Activated T-helper 1 cell treated with anti-CD3 and anti-CD28 coated beads, Interleukin-12 subunit alpha, Interleukin-12 subunit beta, Interleukin-2, Interleukin-4 antibody, amounts not matched to agents 30 ng/mL and 10 ng/mL and 1 ng/mL, durations not matched to agents 14 hours and 24 hours and 36 hours (primary cell): ENCODE measurements at places on chromosomes 6 and 20. TPM values are rescaled to one million over a fixed set of nuclear protein-coding genes. Genes with fewer than 3 reads are reported as not detected.
A peak's percentile ranks its signal among the peaks of the same experiment; 100 is the strongest.

DNA sequence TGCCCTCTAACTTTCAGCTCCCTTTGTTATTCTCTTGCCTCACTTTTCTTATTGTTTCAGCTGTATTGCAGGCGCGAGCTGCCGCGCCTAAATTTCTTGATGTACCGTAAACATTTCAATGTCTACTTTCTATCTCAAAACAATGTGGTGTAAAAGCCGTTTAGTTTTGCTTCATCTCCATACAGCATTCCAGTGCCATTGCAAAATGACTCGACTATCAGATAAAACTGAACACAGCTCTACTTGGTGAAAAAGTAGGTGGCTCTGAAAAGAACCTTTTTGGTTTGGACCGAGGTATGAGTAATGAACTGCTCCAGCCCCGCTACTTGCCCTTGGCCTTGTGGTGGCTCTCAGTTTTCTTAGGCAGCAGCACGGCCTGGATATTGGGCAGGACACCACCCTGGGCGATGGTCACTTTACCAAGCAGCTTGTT lies 74.6 kb downstream of the OR2B2 start:
- no peak overlapping the region for H3K4me3 ChIP-seq
- H3K36me3 ChIP-seq = peaks cover 2% of the 10 kb centered on the region
- H3K4me1 ChIP-seq = peaks cover 25% of the 10 kb centered on the region
- no peak overlapping the region for H3K27ac ChIP-seq

DNA sequence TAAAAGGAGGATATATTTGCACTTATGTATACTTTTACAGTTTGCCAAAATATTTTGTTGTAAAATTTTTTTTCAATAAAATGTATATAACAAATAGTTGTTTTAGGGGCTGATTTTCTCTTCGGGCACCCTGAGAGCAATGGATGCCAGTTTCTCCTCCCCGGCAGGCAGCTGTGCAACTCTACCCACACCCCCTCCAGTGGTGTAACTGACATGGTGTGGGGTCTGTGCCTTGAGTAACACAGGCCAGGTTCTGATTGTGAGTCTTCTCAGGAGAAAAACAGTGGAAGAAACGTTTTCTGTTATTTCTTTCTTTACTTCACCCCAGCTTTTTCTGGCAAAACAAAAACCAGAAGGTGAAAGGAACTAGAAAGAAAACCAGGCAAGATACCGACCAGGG lies 6.1 kb downstream of the FOXF2 start:
- H3K36me3 ChIP-seq = peaks cover 4% of the 10 kb centered on the region
- DNase-seq = no peak
- no peak overlapping the region for H3K27ac ChIP-seq
- peaks cover 68% of the 10 kb centered on the region for H3K27me3 ChIP-seq
- no peak overlapping the region for H3K4me3 ChIP-seq

GRCh38 chr20:54397292-54398140 lies 77.9 kb upstream of the DOK5 start:
- H3K27ac ChIP-seq = no peak overlapping the region
- no peak overlapping the region for H3K4me3 ChIP-seq
- no peaks in the 10 kb centered on the region for H3K27me3 ChIP-seq
- H3K36me3 ChIP-seq = no peaks in the 10 kb centered on the region

DNA sequence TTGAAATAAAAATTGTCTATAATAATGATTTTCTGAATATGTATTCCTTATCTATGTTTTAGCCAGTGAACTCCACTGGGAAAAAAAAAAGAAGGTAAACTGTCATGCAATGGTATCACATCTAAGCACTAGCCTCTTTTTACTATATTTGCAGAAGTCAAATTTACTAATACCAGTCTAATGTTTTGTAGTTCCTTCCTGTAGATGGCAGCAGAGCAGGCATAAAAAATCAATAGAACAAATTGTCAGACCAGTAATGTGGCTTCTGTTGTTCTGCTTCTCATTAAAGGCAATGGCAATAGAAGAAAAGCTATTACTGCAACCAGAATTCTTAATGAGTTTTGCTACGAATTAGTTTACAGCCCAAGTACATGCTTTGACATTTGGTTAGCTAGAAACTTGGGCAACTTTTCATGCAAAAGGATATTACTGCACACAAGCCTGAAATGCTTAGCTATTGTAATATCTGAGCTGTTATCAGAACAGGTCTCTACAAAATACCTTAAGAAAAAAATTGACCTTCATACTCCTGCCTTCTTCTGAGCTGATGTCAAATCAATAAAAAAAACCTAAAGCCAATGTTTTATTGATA lies 476.9 kb downstream of the KHDRBS2 start:
- H3K27ac ChIP-seq = no peak overlapping the region
- no peaks in the 10 kb centered on the region for H3K36me3 ChIP-seq
- no peaks in the 10 kb centered on the region for H3K27me3 ChIP-seq
- DNase-seq = no peak
- H3K4me1 ChIP-seq = no peaks in the 10 kb centered on the region

The PRSS16 gene
- total RNA-seq = 0.13 and 0.98 TPM in 2 replicates

DNA sequence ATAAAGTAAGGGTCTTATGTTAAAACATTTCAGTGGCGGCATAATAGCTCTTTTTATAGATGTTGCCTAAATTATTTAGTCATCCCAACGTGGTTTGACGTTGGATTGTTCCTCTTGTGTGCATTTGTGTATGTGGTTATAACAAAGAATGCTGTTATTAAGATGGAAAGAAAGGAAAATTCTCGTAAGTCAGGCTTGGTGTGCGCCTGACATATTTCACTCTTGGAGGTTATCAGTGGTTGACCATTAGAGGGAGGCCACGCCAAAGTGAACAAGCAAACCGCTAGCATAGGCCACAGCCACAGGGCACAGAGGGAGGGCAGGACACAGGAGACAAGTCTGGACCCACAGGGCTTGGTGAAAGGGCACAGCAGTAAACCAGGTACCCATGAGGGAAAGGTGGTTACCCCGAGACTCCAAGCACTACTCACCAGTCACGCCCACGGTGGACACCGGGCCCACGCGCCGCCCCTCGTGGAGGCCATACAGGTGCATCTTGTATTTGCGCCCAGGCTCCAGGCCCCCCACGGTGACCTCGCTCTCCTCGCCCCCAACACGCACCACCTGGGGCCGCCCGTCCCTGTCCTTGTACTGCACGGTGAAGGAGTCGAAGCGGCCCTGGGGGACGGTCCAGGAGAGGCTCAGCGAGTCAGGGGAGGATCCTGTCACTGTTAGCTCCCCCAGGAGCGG lies 22.9 kb downstream of the CYP21A2 start:
- H3K4me1 ChIP-seq = no peaks in the 10 kb centered on the region
- DNase-seq = no peak
- no peaks in the 10 kb centered on the region for H3K36me3 ChIP-seq
- H3K27me3 ChIP-seq = no peaks in the 10 kb centered on the region
- no peak overlapping the region for H3K4me3 ChIP-seq

The SMIM28 gene
- not detected in 2 replicates for total RNA-seq

DNA sequence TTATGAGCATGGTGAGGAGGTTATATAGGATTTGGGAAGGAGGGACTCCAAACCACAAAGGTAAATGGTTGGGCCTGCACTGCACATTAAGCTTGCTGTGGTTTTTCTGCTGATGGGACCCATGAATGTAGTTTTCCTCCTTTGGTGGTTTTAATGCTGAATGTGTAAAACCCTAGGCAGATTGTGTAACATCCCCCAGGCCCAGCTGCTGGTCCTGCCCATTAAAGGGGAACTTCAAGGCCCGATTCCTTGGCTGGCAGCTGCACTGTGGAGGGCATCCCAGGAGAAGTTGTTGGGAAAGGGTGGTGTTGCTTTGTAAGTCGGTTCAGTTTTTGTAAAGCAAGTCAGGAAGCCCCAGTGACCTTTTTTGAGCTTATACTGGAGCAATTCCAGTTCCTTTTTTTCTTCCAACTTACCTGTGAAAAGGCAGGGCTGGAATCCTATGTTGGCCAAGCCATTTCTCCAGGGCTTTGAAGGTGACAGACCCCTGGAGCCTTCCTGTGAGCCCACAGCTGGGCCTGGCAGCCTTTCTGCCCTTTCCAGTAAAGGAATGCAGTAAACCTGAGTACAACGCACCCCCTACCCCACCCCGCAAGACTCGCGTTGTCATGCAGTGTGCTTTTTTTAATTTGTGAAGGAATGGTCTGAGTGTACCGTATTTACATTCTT lies 43.1 kb upstream of the NAA20 start:
- peaks cover 13% of the 10 kb centered on the region for H3K27me3 ChIP-seq
- no peak overlapping the region for H3K27ac ChIP-seq
- H3K4me1 ChIP-seq = no peaks in the 10 kb centered on the region
- DNase-seq = no peak
- no peaks in the 10 kb centered on the region for H3K36me3 ChIP-seq

- no peak for DNase-seq
- H3K27ac ChIP-seq = no peak overlapping the region
- peaks cover 3% of the 10 kb centered on the region for H3K36me3 ChIP-seq
- peaks cover 2% of the 10 kb centered on the region for H3K27me3 ChIP-seq
Observed at GRCh38 chr6:136889271-136890193, 32.6 kb upstream of the SLC35D3 start.

DNA sequence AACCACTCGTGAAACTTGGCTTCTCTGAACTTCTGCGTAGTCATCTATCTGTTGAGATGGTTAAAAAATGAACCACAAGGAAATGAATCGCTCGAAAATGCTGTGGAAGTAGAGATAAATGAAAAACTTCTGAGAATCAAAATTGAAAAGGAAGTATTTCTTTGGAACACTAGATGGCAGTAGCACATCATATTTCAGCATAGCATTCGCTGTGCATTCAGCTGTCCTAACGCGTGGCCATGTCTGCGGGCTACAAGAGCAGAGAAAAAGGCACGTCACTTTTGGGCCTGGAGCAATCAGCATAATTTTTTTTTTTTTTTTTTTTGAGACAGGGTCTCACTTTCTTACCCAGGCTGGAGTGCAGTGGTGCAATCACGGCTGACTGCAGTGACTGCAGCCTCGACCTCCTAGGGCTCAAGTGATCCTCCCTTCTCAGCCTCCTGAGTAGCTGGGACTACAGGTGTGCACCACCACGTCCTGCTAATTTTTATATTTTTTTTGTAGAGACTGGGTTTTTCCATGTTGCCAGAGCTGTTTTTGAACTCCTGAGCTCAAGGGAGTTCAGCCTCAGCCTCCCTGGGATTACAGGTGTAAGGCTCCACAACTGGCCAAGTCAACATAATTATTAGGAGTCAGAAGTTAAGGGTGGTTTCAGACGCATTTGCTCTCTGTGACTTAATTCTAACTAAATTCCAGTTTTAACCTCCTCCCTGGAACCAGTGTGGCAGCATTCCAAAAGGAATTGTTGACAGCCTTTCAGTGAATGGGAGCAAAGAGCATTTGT lies 8.8 kb upstream of the PERP start:
- H3K4me3 ChIP-seq = no peak overlapping the region
- DNase-seq = peak; percentile 11
- peaks cover 45% of the 10 kb centered on the region for H3K27me3 ChIP-seq

DNA sequence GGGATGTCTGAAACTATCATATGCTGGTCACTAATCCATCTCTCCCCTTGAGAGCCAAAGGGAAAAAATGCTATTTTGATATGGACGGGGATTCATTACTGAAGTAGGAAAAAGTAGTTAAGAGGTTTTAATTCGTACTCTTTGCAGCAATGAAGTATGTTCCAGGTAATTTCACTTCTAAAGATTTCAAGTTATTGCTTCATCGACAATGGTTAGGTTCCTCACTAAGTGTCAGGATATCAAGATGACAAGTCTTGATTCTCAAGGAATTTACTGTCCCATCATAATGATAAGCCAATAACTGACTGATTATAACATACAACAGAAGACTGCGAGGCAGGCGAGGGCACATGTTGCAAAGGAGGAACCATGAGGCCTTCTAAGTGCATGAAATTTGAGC lies 57.0 kb downstream of the GMDS start:
- H3K4me3 ChIP-seq = no peak overlapping the region
- peaks cover 20% of the 10 kb centered on the region for H3K4me1 ChIP-seq
- peaks cover 6% of the 10 kb centered on the region for H3K27me3 ChIP-seq
- DNase-seq = no peak

DNA sequence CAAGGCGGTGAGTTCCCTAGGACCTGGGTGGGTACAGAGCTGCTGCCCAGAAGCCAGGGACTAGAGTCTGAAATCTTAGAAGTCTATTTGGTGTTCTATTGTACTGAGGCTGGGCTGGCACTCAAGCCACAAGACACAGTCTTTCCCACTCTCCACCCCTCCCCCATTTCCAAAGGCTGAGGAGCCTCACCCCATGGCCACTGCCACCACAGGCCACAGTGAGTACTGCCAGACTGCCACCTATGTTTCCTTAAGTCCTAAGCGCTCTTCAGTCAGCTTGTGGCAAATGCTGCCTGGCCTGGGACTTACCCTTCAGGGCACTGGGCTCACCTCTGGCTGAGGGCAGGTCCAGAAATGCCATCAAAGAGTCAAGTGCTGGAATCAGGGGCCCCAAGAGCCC lies 469.3 kb downstream of the HAO1 start:
- H3K36me3 ChIP-seq = no peaks in the 10 kb centered on the region
- DNase-seq = no peak
- no peaks in the 10 kb centered on the region for H3K4me1 ChIP-seq
- H3K27ac ChIP-seq = no peak overlapping the region

The WFDC2 gene
- total RNA-seq = not detected in 2 replicates

The VSTM2L gene
- total RNA-seq = 0.29 TPM in 1 of 2 replicates, not detected in the other

DNA sequence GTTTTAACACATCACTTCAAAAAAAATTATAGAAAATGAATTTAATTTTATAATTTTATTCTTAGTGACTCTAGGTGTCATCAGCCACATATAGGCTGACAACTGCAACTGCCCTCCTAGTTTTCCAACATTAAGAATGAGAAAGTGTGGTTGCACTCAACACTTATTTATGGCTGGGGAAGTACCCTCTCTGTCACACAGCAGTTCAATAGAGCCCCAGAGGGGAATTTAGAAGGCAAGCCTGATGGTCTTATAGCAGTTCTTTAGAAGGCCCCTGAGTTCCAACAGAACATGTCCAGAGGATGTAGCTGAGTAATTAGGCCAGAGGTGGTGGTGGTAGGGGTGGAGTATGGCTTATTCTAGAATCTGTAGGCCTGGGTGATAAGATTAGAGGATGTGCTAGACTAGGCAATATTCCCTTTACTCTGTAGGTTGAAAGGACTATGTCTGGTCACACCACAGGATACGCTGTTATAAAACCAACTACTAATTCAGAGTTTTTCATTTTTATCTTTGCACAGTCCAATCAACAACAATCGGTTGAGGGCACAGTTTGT lies 226.5 kb upstream of the CITED2 start:
- peak overlapping the region; percentile 10 for H3K27ac ChIP-seq
- H3K27me3 ChIP-seq = no peaks in the 10 kb centered on the region
- H3K36me3 ChIP-seq = peaks cover 2% of the 10 kb centered on the region
- H3K4me1 ChIP-seq = peaks cover 7% of the 10 kb centered on the region
- no peak overlapping the region for H3K4me3 ChIP-seq
- DNase-seq = no peak

The PGBD1 gene
- total RNA-seq = 1.7 and 2.0 TPM in 2 replicates

The TPD52L2 gene
- 65.9 and 73.2 TPM in 2 replicates for total RNA-seq

DNA sequence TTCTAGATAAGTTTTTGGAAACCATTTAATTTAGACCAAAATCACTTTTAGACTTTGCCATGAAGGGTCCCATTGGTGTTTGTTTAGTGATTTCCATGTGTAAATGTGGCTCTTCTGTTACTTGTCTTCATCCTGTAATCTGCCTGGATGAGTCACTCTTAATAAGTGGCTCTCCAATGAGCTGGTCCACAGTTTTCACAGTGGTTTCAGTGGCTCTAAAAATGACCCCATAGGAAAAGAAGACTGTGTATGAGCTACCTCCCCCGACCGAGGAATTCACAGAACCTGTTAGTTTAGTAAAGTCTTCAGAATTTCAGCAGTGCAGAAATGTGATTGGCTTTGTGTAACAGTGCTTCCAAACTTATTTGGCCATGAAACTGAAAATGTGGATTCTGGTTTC lies 492.0 kb upstream of the MARCKS start:
- no peaks in the 10 kb centered on the region for H3K27me3 ChIP-seq
- H3K4me1 ChIP-seq = no peaks in the 10 kb centered on the region
- H3K4me3 ChIP-seq = no peak overlapping the region
- H3K27ac ChIP-seq = no peak overlapping the region

- H3K27me3 ChIP-seq = no peaks in the 10 kb centered on the region
- H3K27ac ChIP-seq = no peak overlapping the region
- peaks cover 2% of the 10 kb centered on the region for H3K36me3 ChIP-seq
- peaks cover 10% of the 10 kb centered on the region for H3K4me1 ChIP-seq
Observed at GRCh38 chr6:21885532-21886114, 292.1 kb downstream of the SOX4 start.
